Right kidney (tissue), 9 donors: ENCODE measurements at places on chromosomes 2 and 18.

- DNase-seq, result no peak
Measured at GRCh38 chr2:206572725-206573124, 69.6 kb upstream of the FAM237A start.

GRCh38 chr18:43876748-43877147 lies 599.5 kb upstream of the SYT4 start:
- peak; percentile 16 for DNase-seq

GRCh38 chr18:34023471-34023870 lies 201.2 kb downstream of the NOL4 start:
- DNase-seq, result no peak

GRCh38 chr18:23397907-23398306 lies 55.2 kb upstream of the RIOK3 start:
- DNase-seq, result no peak

DNA sequence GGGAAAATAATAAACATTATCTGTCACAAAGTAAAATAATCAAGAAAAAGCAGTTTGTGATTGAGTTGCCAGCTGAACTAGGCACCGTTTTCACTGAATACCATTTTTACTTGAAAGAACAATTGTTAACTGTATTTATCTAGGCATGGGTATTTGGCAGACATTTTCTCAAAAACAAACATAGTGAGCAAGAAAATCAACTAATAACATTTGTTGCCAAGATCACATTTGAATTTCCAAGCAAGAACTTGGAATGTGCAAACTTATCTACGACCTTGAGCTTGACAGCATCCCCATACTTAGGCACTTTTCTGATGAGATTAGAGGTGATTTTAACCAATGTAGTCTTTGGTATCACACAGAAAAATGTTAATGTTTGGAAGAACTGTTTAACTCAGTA lies 16.7 kb downstream of the SS18 start:
- DNase-seq, result no peak

DNA sequence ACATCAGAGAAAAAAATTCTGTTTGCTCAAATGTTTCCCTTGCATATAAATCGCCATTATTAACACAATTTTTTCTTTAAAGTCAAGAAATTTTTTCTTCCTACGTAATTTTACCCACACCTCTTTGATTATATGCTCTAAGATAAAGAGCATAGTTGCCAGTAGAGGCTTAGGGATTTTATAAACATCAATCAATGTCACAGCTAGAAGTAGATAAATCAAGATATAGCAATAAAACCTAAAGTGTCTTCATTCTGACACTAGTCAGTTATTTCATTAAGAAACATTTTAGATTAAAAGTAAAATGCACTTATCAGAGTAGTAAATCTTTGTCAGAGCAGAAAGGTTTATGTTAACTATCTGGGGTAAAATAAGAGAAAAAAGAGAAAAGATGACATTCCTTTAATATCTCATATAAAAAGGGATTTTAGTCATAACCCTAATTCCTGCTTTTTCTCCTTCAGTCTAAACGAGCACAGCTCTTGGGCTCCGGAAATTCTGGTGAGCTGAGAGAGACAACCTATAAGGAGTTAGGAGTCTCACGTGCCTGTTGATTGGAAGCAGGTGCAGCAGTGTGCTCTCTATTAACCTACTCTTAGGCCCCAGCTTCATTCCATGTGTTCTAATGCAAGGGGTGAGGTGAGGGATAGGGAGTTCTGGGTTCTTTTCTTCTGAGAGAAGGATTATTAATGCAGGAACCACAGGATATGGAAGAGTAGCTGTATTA lies 172.4 kb upstream of the GULP1 start:
- no peak for DNase-seq

GRCh38 chr2:42246562-42246961 lies 77.4 kb downstream of the EML4 start:
- DNase-seq, result no peak

- DNase-seq, result no peak
Measured at GRCh38 chr2:240440704-240441320, 5.3 kb downstream of the GPC1 start.

DNA sequence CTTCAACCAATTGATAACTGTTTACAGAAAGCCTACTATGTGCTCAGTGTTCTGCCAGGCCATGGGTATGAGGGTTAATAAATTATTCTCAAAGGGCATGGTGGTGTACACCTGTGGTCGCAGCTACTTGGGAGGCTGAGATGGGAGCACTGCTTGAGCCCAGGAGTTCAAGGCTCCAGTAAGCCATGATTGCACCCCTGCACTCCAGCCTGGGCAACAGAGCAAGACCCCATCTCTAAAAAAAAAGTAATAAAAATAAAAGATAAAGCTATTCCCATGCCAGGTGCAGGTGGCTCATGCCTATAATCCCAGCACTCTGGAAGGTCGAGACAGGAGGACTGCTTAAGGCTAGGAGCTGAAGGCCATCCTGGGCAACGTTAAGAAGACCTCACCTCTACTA lies 8.0 kb downstream of the SPRED2 start:
- no peak for DNase-seq

GRCh38 chr18:23721696-23722480 lies 32.6 kb downstream of the LAMA3 start:
- no peak for DNase-seq

DNA sequence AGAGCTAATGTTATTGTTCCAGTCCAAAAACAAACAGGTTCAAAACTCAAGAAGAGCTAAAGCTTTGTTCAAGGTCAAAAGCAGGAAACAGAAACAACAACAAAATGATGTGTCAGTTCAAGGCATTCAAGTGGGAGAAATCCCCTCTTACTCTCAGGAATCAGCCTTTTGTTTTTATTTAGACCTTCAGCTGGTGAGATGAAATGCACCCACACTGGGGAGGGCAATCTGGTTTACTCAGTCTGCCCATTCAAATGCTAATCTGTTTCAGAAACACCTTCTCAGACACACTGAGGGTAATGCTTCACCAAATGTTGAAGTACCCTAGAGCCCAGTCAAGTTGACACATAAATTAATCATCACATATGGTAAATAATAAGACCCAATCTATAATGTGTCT lies 150.6 kb downstream of the TMX3 start:
- no peak for DNase-seq

DNA sequence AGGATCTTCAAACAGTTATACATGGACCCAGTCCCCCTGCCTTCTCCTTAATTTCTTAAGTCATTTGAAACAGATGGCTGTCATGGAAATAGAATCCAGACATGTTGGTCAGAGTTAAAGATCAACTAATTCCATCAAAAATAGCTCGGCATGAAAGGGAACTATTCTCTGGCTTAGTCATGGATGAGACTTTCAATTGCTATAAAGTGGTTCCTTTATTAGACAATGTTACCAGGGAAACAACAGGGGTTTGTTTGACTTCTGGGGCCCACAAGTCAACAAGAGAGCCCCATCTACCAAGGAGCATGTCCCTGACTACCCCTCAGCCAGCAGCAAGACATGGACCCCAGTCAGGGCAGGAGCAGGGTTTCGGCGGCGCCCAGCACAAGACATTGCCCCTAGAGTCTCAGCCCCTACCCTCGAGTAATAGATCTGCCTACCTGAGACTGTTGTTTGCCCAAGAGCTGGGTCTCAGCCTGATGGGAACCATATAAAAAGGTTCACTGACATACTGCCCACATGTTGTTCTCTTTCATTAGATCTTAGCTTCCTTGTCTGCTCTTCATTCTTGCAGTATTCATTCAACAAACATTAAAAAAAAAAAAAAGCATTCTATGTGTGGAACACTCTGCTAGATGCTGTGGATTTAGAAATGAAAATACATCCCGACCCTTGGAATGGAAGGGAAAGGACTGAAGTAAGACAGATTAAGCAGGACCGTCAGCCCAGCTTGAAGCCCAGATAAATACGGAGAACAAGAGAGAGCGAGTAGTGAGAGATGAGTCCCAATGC lies 4.6 kb downstream of the TTR start:
- no peak for DNase-seq

DNA sequence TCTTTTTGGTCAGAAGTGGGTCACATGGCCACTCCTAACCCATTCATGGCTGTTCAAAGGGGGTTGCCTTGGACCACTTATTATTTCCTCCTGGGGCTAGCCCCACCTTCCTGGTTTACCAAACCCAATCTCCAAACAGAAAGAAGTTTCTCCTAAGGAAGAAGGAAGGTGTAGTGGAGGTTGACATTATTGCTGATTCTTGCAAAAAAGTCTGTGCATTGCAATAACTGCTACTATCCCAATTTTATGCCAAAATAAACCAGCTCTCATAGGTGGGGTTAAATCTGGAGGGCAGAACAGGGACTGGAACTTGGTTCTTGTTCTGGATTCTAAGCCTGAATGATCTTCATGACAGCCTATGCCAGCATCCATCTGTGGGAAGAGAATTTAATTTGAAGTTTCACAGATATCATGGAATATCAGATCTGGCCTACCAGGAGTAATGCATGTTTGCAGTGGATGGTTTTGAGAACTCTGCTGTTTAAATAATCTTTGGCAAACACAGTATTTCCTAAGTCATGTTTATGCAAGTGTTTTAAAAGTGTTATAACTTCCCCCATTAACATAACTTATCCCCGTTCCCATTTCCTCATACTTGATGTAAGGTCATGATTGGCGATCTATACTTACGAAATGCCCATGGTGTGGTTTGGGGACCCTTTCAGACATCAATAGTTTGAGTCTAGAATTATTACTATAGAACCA lies 11.9 kb downstream of the ANXA4 start:
- DNase-seq, result no peak
